Gastrocnemius medialis (tissue), 4 donors: ENCODE measurements at places on chromosomes 3 and 15. TPM values are rescaled to one million over a fixed set of nuclear protein-coding genes. Genes with fewer than 3 reads are reported as not detected.

- no peak for DNase-seq
These were observed 5.4 kb downstream of the PFN2 start for GRCh38 chr3:149965278-149965677.

GRCh38 chr3:15286022-15286421 is 46.4 kb downstream of the SH3BP5 start:
- DNase-seq = no peak

GRCh38 chr3:142904639-142905436 is 16.0 kb upstream of the PCOLCE2 start:
- no peak for DNase-seq

- no peak for DNase-seq
These were observed 711.9 kb downstream of the CADM2 start for GRCh38 chr3:85670634-85671205.

DNA sequence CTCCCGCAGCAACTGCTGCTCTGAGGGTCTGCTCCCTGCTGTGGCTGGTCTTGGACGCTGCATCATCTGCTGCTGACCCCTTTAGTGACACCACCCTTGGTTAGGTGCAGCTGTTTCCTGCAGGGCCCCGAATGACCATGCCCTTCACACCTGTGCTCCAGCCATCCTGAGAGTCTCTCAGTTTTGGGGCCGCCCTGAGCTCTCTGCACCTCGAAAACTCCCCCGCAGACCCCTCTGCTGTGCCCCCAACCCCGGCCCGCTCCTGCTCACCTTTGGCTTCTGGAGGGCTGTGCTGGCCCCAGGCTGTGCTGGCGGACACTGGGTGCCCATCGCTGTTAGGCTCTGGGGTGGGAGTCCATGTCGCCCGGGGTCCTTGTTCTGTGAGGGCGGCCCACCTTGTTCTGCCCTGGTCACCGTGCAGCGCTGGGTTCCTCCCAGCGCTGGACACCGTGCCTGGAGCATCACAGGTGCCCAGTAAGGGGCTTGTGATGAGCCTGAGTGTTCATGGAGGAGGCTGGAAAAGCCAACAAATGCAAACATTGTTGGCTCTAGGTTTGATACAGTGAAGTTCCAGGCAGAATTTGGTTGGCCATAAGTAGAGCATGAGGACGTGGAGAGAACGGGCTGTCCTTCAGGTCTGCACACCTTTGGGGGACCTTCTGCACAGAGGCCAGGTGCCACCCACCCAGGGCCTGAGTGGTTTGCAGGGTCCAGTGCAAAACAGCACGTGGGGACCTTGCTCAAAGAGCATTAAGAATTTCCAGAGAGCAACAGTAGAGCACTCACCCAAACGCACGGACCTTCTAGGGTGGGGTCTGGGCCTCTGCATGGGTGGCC is 12.3 kb downstream of the ABTB1 start:
- DNase-seq = peak; percentile 8

GRCh38 chr3:189629803-189630455 is 1.3 kb upstream of the TP63 start:
- DNase-seq = no peak

DNA sequence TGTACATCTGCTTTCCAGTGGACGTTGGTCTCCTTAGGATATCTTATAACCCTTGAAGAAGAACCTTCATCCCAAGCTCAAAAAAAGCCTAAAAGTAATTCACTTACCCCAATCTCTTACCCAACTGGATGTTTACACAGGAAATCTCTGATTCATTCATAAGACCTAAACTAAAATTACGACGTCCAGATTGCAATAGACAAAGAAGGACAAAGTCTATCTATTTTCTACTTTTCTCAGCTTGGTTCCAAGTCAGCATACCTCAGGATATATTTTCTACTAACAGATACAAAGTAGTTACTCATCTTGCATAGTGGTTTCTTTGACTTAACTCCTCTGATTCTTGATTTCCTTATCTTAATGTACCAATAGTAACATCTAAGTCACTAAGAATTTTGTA is 669.9 kb downstream of the OTOL1 start:
- DNase-seq = no peak

GRCh38 chr3:191275751-191276150 is 53.4 kb upstream of the CCDC50 start:
- no peak for DNase-seq

DNA sequence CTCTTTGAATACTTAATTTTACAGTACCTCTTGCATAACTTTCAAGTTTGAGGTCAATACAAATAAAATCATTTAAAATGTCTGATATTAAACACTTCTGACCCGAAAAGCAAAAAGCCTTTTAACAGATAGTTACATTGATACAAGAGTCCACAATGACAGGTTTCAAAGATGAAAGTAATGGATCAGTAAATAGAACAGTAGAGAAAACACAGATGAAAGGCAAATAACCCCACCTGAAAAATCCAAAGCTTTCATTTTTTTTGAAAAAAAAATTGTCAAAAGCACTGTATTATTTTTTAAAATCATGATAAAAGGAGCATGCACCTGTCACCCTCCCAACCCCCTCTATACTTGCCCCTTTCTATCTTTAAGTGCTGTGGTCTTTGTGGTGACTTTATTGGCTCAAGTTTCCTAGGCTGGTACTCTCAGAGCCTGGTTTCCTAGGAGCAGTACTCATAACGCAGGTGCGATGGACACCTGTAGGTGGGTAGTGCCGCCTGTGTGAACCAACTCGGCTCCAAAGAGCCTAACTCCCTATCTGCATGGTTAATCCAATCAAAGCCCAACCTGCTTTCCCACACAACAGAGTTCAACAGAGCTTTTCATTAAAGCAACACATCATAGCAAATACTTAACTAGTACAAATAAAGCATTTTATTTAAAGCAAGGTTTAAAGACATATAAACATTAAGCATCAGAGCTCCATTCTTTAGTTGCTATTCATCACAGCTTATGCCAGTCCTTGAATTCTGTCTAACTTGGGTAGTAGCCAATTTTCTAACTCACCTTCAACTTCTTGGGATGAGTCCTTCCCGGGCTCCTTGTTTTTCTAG is 32.2 kb downstream of the LIPC start:
- DNase-seq = no peak

GRCh38 chr15:89087161-89087829 is 961 bp upstream of the ABHD2 start:
- DNase-seq = no peak

GRCh38 chr3:23874359-23875112 is 42.3 kb downstream of the NKIRAS1 start:
- no peak for DNase-seq

DNA sequence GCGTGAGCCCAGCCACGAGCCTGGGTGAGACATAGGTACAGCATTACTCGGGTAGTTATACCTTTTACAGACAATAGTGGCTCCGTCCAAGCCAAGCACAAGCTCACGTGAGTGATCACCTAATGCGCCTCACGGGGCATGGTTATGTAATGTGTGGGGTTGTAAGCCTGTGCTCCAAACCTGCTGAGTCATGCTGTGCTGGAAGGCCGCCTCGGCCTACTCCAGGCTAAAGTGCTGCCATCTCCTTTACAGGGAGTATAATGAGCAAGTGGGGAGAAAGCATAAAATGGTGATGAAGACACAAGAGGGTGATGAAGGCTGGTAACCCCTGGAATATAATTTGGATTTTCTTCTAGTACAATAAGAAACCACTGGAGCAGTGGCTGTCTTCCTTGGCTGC is 175.8 kb upstream of the STT3B start:
- DNase-seq = no peak

DNA sequence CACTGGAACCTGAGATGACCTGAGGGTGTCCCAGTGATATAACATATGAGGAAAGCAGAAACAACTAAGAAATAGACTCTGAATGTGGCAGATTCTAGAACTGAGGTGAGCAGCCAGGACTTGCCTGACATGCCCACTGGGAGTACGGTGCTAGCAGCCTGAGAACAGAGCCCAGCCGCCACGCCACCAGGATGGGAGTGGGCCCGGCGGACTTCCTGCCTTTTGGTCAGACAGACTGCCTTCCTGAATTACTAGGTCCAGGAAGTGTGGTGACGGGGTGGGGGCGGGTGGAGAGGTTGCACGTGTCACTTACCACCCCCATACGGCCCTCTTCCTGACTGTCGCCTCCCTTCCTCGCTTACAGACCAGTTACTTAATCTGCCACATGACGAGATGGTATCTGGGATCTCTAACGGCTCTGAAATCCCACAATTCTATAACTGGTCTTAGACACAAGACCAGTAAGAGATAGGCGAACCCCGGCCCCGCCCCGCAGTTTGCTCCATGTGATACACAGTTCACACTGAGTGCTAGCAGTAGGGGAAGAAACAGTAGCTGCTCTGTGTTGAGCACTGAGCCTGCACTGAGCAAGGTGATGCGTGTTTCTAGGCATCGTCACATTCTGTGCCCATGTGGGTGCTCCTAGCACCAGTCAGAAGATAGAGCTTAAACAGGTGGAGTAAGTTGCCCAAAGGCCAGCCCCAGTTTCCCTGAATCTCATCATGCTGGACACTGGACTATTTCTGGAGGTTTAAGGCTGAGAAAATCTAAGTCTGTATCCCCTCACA is 95.7 kb downstream of the CPN2 start:
- DNase-seq = peak; percentile 48

DNA sequence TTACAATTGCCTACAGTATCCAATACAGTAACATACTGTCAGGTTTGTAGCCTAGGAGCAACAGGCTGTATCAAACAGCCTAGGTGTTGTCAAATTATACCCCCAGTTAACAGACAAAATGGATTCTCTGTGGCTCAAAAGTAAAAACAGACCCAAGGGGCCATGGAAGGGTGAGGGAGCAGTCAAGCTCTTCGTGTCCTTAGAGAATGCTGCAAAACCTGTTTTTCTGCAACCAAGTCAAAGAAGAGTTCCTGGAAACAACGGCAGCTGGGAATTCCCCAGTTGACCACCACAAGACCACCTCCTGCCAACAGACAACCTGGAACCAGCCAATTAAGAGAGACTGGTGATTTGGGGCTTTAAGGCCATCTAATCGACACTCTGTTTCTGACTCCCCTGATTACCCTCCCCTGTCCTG is 11.1 kb upstream of the THUMPD3 start:
- DNase-seq = no peak

GRCh38 chr3:174957081-174957480 is 97.9 kb downstream of the NAALADL2 start:
- DNase-seq = no peak

GRCh38 chr3:109984976-109985375 is 647.6 kb upstream of the DPPA4 start:
- no peak for DNase-seq

The GAP43 gene
- 0.20 TPM for total RNA-seq

The PTX3 gene
- 9.1 TPM for total RNA-seq

The CLDN18 gene
- not detected for total RNA-seq

The HIGD2B gene
- not detected for total RNA-seq

The C3orf85 gene
- not detected for total RNA-seq

The AGTR1 gene
- 15.8 TPM for total RNA-seq
